ENCODE measurements at places on chromosomes 13 and 19.
A peak's percentile ranks its signal among the peaks of the same experiment; 100 is the strongest.

DNA sequence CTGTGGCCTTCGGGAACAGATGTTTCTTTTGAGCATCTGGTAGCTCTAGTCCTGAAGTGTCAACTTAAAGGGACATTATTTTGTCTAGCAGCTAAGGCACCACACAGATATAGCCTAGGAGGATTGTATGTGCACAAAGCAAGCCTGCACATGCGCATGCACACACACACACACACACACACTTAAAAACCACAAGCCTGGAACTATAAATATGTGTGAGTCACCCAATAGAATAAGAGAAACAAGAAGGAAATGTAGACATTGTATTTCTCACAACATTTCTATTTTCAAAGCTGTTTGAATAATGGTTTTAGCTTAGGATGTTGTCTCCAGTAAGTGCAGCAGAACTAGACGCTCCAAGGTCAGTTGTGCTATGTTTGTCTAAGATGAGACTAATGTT lies 516.5 kb downstream of the SUCLA2 start:
- DNase-seq = no peak

DNA sequence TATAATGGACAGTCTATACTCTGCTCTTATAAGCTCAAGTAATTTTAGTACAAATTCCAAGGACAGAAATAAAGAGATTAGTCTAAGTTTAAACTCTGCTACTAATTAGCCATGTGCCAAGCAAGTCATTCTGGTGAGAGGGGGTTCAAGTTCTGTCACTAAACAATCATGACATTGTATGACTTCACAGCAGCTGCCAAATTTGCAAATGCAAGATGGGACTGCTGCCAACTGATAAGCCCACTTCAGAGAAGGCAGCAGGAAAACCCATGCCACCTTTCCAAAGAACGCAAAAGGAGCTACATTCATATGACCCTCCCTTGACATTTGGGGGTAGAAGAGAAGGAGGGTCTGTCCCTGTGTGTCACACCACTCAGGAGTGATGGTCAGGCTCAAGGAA lies 60.7 kb upstream of the RFXAP start:
- DNase-seq = no peak

DNA sequence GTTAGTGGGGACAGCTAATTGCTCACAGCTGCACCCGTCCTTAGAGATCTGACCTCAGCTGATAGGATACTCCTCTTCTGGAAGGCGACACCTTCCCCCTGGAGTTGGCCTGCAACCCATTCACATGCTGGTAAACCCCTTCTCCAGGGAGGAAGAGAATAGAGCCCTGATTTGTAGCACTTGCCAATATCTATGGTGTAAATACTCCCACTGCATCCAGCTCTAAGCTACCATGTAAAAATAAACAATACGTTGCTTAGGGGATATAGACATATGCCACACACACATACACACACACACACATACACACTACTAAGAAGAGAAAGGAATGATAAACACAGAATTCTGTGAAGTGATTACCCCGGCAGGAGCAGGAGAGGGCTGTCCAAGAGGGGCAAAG lies 49.4 kb upstream of the KCTD15 start:
- no peak for DNase-seq

GRCh38 chr19:51161867-51162496 lies 19.9 kb downstream of the SIGLEC7 start:
- DNase-seq = no peak

DNA sequence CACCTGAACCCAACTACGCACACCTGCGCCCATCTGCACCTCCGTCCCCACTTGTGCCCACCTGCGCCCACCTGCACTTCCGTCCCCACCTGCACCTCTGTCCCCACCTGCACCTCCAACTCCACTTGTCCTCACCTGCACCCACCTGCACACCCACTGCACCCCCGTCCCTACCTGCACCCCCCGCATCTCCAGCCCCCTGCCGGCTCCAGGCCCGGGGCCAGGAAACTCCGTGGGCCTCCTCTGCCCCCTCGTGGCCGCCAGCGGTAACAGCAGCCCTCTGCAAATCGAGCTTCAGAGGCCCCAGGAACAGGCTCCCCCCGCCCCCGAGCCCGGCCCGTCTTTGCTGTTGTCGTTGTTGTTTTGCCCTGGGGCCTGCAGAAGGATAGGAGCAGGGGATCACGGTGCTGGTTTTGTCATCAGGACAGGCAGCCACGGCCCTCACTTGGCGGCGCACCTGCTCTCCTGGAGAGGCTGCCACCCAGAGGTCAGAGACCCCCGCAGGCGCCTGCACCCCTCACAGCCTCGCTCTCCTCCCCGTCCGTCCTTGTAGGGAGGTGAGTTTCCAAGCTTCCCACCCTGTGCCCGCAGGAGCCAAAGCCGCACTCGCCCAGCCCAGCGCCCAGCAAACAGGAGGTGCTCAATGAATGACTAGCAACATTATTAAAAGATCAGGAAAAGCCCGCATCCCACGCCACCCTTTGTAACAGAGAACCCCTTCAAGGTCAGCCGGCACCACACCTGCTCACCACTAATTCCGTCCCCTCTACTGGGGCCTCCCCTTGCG lies 65.4 kb downstream of the GNG7 start:
- peak; percentile 60 for DNase-seq

- no peak for DNase-seq
Observed at GRCh38 chr13:32165796-32166195, 134.2 kb downstream of the FRY start.

- no peak for DNase-seq
Observed at GRCh38 chr13:71605744-71606143, 261.3 kb downstream of the DACH1 start.
